ENCODE measurements at places on chromosomes 13 and 19.

DNA sequence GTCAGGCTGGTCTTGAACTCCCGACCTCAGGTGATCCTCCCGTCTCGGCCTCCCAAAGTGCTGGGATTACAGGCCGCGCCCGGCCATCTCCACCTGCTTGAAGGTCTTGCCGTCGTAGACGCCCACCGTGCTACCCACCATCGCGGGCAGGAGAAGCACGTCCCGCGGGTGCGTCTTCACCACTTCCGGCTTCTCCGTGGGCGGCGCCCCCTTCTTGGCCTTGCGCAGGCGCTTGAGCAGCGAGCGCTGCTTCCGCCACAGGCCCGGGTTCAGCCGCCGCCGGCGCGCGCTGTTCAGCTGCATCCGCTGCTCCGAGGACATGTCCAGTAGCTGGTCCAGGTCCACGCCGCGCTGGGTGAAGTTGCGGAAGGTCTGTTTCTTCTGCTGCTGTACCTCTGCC is 21.6 kb downstream of the EFNA2 start:
- no peaks in the 10 kb centered on the region for H3K36me3 ChIP-seq
- no peaks in the 10 kb centered on the region for H3K27me3 ChIP-seq
- DNase-seq = no peak
- H3K27ac ChIP-seq = no peak overlapping the region

GRCh38 chr13:99861771-99862170 is 109.8 kb downstream of the ZIC5 start:
- H3K4me3 ChIP-seq = no peak overlapping the region
- H3K4me1 ChIP-seq = no peaks in the 10 kb centered on the region
- no peak for DNase-seq
- no peaks in the 10 kb centered on the region for H3K27me3 ChIP-seq

- no peaks in the 10 kb centered on the region for H3K36me3 ChIP-seq
- no peaks in the 10 kb centered on the region for H3K27me3 ChIP-seq
- no peak for DNase-seq
- H3K27ac ChIP-seq = peak overlapping the region; percentile 48
- H3K4me1 ChIP-seq = peaks cover 11% of the 10 kb centered on the region
- H3K4me3 ChIP-seq = peak overlapping the region; percentile 24
These were observed 9.2 kb downstream of the RANBP3 start for GRCh38 chr19:5968431-5969373.

DNA sequence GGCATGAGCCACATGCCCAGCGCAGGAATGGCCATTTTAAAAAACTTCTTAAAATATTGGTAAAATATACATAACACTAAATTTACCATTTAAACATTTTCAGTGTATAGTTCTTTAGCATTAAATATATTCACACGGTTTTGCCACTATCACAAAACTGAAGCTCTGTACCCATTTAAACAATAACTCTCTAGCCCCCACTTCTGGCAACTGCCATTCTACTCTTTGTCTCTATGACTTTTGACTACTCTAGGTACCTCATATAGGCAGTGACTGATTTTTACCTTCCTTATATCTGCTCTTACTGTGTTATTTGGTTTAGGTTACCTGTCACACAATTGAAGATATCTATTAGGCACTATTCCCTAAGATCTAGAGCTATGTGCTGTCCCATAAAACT is 2.3 kb upstream of the KBTBD7 start:
- H3K27me3 ChIP-seq = no peaks in the 10 kb centered on the region
- peaks cover 8% of the 10 kb centered on the region for H3K4me1 ChIP-seq
- no peak overlapping the region for H3K4me3 ChIP-seq
- no peak for DNase-seq
- no peak overlapping the region for H3K27ac ChIP-seq

DNA sequence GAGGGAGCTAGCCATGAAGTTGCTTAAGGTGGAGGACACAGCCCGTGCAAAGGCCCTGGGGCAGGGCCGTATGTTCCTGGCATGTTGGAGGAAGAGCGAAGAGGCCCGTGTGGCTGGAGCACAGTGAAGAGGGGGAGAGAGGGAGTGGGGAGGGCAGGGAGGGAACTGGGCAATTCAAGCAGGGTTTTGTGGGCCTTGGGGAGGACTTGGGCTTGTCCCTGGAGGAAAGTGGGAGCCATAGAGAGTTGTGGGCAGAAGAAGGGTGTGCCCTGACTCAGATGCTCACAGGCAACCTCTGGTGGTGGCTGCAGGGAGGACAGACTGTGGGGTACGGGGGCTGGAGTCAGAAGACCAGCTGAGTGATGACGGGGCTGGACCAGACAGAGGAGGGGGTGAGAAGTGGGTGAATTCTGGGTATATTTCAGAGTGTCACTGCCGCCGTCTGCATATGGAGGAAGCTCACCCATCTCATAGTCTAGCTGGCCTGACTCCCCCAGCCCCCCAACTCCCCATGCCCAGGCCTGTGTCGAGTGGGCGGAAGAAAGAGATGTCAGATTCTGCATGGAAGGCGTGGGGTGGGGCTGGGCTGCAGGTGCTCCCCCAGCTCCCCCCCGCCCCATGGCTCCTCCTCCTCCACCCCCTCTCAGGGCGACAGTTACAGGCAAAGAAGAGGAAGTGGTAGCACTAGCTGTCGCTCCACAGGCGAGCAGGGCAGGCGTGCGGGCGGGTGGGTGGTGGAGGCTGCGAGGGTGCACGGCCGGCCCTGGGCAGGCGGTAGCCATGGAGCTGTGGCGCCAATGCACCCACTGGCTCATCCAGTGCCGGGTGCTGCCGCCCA is at the start of gene VAV1:
VAV1 (plus strand) TSS at position 681 of the 838 bp plus-strand sequence; CDS start at position 781, 100 bp downstream.
- H3K4me1 ChIP-seq = peaks cover 1% of the 10 kb centered on the region
- DNase-seq = peak; percentile 72
- no peaks in the 10 kb centered on the region for H3K36me3 ChIP-seq
- H3K27ac ChIP-seq = no peak within 1 kb of the TSS
- H3K27me3 ChIP-seq = no peaks in the 10 kb centered on the region
- H3K4me3 ChIP-seq = peak within 1 kb of the TSS; percentile 10

GRCh38 chr19:35828692-35829301 is 16.2 kb upstream of the PRODH2 start:
- H3K27me3 ChIP-seq = no peaks in the 10 kb centered on the region
- no peak for DNase-seq
- no peak overlapping the region for H3K4me3 ChIP-seq
- no peaks in the 10 kb centered on the region for H3K4me1 ChIP-seq
- H3K27ac ChIP-seq = no peak overlapping the region

GRCh38 chr13:41942462-41943094 is 18.3 kb downstream of the VWA8 start:
- DNase-seq = no peak
- no peak overlapping the region for H3K4me3 ChIP-seq
- H3K27ac ChIP-seq = no peak overlapping the region
- no peaks in the 10 kb centered on the region for H3K27me3 ChIP-seq
- no peaks in the 10 kb centered on the region for H3K36me3 ChIP-seq

DNA sequence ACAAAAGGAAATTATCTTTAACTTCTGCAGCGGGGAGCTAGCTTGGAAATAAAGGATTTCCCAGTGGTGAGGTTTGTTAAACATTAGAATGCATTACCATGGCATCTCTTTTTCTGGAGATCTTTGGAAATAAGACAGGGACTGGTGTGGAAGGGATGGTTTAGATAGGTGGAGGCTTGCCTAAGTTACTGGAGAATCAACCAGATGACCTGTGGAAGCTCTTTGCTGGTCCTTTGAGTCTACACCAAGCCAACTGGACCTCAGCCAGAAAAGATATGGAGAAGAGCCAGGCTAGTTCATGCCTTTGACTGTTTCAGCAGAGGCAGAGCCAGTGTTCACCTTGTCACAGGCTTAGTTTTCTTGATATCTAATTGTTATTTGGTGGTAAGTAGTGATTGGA is 134.7 kb downstream of the KCNRG start:
- no peaks in the 10 kb centered on the region for H3K27me3 ChIP-seq
- no peak for DNase-seq
- H3K36me3 ChIP-seq = no peaks in the 10 kb centered on the region

GRCh38 chr13:40559915-40560314 is 106.5 kb downstream of the FOXO1 start:
- no peak overlapping the region for H3K4me3 ChIP-seq
- no peak overlapping the region for H3K27ac ChIP-seq
- H3K4me1 ChIP-seq = peaks cover 9% of the 10 kb centered on the region
- peaks cover 21% of the 10 kb centered on the region for H3K36me3 ChIP-seq
- H3K27me3 ChIP-seq = no peaks in the 10 kb centered on the region

DNA sequence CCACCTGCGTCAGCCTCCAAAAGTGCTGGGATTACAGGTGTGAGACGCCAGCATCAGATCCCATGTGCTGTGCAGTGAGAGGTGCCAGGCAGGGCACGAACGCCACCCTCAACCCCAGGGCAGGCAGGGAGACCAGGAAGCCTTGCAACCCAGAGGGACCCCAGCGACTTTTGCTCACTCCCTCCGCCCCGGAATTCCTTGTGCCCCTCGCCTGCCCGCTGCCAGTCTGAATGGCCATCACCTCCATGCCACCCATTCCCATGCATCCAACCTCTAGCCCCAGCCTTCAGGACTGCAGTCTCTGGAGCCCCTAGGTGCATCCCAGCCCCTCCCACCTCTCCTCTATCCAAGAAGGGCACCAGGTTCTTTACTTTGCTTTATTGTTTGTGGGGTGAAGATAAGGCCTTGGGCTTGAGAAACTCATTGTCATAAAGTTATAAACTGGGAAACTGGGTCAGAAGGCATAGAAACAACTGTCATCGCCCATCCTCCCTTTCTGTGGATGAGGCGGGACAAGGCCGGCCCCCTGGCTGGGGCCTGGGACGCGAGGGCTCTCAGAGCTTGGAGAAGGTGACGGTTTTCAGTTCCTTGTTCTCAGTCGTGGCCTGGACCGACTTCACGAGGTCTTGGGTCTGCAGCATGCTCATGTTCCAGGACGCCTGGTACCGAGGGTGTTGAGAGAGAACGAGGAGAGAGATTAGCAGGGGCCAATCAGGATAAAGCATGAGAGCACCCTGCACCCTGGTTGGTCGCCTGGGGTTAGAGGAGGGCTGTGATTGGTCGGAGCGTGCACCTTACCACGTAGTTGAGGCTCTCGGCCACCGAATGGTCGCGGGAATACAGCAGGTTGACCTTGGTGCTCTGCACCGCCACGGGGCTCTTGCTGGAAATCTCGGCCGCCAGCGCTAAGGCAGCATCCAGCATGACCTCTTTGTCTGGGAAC is 2.6 kb upstream of the LGALS4 start:
- DNase-seq = no peak
- H3K36me3 ChIP-seq = peaks cover 39% of the 10 kb centered on the region
- H3K4me1 ChIP-seq = no peaks in the 10 kb centered on the region
- H3K4me3 ChIP-seq = no peak overlapping the region
- no peak overlapping the region for H3K27ac ChIP-seq

DNA sequence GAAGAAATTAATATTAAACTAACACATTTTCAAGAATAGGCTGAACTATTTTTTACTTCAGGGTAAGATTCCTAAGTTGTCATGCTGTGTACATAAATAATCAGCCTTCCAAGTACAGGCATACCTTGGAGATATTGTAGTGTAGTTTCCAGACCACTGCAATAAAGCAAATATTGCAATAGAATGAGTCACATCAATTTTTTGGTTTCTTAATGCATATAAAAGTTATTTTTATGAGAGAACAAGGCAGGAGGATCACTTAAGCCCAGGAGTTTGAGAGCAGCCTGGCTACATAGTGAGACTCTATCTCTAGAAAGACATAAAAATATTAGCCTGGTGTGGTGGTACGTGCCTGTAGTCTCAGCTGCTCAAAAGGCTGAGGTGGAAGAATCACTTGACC is 511.5 kb downstream of the UQCRFS1 start:
- H3K27ac ChIP-seq = no peak overlapping the region
- no peak overlapping the region for H3K4me3 ChIP-seq
- H3K27me3 ChIP-seq = no peaks in the 10 kb centered on the region
- no peaks in the 10 kb centered on the region for H3K4me1 ChIP-seq

All from ascending aorta (tissue), 2 donors.